Stimulated activated CD4-positive, alpha-beta T cell treated with anti-CD3 and anti-CD28 coated beads, Interleukin-1b, Interleukin-23, amount 100 ng/mL, for 1 hour (primary cell): ENCODE measurements at places on chromosomes 16 and 17.

DNA sequence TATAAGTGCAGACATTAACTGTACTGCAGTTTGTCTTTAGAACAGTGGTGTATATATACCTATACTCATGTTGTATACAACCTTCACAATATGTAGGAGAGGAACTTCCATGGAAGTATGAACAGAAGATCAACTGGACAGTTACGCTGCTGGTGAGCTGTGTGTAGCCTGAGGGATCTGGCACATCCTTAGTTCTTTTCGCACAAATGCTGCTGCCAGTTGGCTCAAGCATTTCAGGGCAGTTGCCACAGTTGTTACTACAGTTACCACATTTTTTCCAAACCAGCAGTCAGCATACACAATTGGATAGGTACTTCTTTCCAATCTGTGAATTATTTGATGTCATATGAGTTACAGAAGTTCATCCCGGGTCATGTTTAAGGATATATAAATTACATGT, 539.6 kb upstream of the HSBP1 start:
- no peak for DNase-seq

DNA sequence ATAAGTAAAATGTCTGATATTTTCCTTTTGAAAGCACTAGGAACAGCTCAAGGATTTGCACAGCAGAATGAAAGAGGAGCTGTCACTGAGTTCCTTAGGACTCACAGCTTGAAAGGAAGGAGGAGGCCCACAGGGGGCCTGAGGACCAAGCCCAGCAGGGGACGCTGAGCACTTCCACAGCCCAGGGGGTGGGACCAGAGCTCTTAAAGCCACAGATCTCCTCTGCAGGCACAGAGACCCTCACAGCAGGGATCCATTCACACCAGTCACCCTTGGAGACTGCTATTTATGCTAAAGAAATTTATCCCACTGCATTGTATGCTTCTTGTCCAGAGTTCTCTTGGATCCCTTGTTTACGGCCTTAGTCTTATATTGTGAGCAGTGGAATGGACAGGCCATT, 253.3 kb downstream of the STX8 start:
- DNase-seq: no peak

DNA sequence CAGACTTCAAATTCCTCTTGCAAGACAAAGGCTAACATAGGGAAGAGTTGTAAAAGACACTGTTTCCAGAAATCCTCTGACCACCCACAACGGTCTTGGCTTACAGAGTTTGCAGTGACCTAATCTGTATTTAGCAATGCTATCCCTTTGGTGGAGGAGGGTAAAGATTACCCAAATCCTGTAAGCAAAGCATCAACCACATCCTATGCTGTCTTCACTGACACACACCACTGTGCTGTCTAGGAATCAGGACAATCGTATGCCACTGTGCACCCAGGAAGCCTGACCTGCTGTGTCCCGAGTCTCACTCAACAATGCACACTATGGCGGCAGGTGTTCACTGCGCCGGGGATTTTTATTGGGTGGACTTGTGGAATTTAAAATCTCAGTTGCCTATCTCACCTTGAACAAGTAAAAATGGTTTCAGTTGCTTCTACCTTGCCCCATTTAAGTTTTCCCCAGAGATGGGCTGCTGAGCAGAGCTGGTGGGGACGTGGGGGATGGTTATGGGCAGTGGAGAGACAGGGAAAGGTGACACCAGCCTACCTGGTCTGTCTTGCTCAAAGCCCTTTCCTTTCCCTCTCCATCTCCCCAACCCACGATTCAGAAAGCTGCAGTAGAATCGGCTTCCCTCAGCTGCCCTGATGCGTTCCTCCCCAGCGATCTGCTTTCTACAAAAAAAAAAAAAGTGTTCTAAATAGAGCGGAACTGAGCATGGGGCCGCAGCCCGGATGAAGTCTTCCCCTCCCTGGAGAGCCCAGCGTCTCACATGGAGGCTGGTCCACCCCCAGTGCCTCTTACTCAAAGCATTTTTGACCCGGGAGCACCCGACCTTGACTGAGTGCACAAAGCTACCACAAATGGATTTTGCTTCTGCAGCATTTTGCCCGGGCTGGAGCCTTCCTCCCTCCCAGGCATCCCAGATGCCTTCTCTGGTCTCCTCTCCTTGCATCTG, 271.5 kb downstream of the SOX9 start:
- no peak for DNase-seq

GRCh38 chr16:59848296-59848695, 1114.2 kb upstream of the GOT2 start:
- DNase-seq: no peak

DNA sequence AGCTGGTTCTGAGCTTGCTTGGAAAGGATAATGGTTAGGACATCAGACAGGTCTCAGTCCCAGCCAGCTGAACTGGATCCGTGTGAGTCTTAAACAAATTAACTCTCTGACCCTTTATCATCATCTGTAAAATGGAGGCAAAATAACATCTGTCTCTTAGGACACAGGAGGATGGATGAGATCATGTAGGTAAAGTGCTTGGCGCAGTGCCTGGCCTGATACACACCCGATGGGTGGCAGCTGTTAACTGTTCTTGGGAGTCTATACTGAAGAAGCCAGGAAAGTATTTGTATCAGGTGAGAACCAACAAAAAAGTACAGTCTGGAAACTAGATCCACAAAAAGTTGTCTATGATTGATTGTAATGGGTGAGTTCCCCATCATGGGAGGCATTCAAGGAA, 188.6 kb downstream of the C16orf78 start:
- DNase-seq: no peak

DNA sequence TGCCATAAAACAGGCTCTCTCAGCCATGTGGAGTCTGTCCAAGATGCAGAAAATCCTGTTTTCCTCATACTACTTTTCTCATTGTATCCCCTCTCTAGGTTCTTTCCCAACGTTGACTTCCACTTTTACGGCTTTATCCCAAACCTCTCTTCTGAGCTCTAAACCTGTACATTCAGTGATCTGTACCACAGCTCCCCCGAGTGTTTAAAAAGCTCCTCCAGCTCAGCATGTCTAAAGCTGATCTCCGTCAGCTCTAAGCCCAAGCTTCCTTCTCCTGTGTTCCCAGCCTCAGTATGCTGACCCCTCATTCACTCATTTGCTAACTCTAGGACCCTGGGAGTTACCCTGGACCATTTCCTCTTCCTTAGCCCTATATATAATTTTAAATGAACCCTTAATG, 144.6 kb downstream of the DNAH9 start:
- DNase-seq: no peak

DNA sequence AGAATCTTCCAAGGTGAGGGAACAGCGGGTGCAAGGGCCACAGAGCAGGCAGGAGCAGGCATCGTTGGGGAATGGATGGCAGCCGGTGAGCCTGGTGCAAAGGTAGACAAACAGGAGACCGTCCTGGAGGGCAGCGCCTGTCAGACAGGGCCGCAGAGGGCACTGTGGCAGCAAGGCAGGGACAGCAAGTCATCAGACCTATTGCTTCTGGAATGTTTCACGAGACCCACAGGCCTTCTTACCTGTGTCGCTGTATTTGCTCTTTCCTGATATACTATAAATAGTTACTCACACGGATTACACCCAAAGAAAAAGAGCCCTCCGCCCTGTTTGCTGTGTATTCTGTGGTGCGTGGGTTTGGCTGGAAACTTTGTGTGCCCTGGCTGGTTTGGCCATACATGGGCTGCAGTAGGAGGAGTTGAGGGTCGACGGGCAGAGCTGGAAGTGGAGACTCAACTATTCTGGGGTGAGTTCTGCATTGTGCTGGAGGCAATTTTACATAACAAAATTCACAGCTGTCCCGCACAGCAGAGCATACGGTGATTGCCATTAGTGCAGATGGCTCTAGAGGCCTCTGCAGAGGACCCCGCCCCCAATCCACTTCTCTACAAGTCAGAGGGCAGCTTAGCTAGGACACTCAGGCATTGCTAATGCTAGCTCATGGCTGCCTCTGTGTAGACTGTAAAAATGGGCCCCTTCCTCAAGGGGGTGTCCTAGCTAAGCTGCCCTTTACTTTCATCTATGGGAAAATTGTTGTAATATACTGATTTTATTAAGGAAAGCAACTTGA, 18.6 kb upstream of the POLR3E start:
- DNase-seq: no peak

DNA sequence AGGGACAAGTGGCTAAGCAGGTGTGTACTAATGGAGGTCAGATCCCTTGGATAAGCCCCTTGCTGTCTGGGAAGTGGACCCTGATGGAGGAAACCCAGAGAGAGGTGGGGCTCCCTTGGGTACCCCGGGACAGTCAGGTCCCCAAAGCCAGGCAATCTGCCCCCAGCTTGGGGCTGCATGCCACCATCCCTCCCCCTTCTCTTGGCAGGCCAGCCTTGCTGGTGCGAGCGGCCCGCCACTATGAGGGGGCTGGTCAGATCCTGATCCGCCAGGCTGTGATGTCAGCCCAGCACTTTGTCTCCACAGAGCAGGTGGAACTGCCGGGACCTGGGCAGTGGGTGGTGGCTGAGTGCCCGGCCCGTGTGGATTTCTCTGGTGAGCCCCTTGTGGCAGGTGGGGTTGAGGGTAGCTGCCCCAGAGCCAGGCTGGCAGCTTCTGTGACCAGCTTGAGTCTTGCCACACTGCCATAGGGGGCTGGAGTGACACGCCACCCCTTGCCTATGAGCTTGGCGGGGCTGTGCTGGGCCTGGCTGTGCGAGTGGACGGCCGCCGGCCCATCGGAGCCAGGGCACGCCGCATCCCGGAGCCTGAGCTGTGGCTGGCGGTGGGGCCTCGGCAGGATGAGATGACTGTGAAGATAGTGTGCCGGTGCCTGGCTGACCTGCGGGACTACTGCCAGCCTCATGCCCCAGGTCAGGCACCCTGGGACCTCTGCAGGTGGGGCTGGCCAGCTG, 20.1 kb downstream of the FCSK start:
- DNase-seq: no peak

GRCh38 chr17:51120357-51120738, 320 bp downstream of the SPAG9 start:
- DNase-seq: peak; percentile 3

GRCh38 chr17:20721171-20721570, 141.6 kb downstream of the CDRT15L2 start:
- DNase-seq: no peak

DNA sequence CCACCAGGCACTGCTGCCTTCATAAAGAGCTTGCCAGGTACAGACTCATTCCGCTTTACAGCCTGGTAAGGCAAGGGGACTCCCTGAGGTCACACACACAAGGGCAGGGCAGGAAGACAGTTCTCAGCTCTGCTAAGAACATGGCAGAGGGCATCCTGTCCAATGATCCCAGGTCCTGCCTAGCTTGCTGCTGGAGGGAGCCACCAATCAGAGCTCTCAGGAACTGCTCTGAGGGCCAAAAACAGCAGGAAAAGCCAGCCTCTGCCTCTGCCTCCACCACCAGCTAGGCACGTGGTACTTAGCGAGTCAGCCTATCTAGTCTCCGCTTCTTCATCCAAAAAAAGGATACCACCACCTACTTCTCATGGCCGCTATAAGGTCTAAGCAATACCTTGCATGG, 66.1 kb downstream of the GTF3C1 start:
- no peak for DNase-seq

- no peak for DNase-seq
These were observed 2.4 kb upstream of the CISD3 start for GRCh38 chr17:38727736-38728135.

- DNase-seq: peak; percentile 68
These were observed 40.1 kb downstream of the NOS2 start for GRCh38 chr17:27760069-27760885.
